ENCODE measurements at places on chromosomes 16 and 17.
A peak's percentile ranks its signal among the peaks of the same experiment; 100 is the strongest.

GRCh38 chr16:66585481-66586239, 6.4 kb downstream of the CMTM2 start:
- no peak for DNase-seq

GRCh38 chr17:1834380-1835149, 4.8 kb downstream of the RPA1 start:
- DNase-seq = no peak

DNA sequence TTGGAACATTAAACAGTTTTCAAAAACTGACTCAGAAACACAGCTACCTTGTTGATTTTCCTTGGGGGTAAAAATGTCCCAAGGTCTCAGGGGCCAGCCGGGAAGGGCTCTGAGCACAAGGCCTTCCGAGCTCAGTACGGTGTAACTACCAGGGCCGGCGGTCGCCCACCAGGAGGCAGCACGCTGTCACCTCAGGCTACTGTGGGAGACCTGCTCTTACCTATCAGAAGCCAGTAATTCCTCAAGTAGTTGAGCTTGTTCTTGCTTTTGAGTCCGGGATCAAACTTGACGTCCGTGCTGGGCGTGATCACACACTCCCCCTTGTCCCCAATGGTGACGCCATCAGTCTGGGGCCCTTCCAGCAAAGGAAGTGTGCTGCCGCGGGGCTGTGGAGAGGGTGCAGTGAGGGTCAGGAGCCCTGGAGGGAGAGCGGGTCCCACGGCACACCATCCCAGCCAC, 43.4 kb upstream of the ICAM2 start:
- no peak for DNase-seq

- no peak for DNase-seq
These were observed 138.2 kb downstream of the C16orf95 start for GRCh38 chr16:87178977-87179376.

GRCh38 chr17:15308758-15309157, 32.6 kb downstream of the TEKT3 start:
- DNase-seq = no peak

GRCh38 chr16:12439399-12440227, 364.1 kb downstream of the CPPED1 start:
- DNase-seq = no peak

- DNase-seq = no peak
These were observed 6.0 kb upstream of the VASN start for GRCh38 chr16:4365615-4366014.

- no peak for DNase-seq
These were observed 7.1 kb downstream of the TMEM114 start for GRCh38 chr16:8583199-8583598.

- peak; percentile 54 for DNase-seq
These were observed 1.4 kb downstream of the PHF23 start for GRCh38 chr17:7237761-7238419.

GRCh38 chr17:77421630-77421972, 280.8 kb downstream of the SEC14L1 start:
- DNase-seq = no peak

- no peak for DNase-seq
These were observed 25.5 kb upstream of the BCO1 start for GRCh38 chr16:81212830-81213465.

DNA sequence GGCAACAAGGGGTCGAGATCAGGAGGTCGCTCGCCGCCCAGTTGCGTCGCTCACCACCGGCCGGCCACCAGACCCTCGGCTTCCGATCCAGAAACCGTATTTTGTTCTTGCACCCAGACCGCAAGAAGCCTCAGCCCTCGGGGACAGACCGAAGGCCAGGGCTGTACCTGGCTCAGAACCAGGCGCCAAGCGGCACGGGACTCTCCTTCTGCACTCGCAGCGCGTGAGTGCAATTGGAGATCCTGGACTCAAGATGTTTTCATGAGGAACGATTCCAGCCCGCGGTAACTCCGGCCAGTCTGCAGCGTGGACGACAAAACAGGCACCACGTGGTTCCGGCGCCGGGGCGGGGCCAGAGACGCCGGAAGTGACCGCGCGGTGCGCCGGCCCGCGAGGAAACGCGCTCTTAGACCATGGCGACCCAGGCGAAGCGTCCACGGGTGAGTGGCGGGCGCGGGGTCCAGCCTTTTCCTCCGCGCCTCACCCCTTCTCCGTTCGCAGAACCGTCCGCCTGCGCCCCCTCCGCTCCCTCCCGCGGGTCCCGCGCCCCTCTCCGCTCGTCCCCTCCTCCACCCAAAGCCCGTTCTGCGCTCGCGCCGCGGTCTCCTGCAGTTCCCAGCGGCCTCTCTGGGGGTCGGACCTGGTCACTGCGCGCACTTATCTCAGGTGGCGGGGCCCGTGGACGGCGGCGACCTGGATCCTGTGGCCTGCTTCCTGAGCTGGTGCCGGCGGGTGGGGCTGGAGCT, at the start of gene SETD6:
SETD6 (plus strand) TSS at position 393 of the 746 bp plus-strand sequence; CDS start at position 414, 21 bp downstream.
- peak; percentile 75 for DNase-seq

All from SW 1271 (cell line).